ENCODE measurements at places on chromosomes 4 and X.

DNA sequence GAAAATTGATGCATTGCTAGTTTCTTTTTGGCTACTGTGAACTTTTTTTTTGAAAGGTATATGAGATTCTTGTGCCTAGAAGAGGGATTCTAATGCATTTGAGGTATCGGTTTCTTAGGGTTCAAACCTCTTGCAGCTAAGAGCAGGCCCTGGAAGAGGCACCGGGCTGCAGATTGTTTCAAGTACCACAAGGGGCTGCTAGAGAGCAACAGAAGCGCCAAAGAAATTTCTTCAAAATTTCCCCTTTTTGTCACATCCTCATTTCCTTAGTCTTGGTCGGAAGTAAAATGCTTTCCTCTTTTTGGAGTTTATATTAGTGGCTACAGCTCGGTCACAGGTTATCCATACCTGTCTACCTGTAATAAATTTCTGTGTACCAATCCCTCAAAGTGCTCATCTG lies 89.8 kb downstream of the PDGFRA start:
- DNase-seq, result no peak

GRCh38 chrX:148380650-148381561 lies 119.5 kb upstream of the AFF2 start:
- no peak for DNase-seq

GRCh38 chrX:7225338-7225737 lies 77.4 kb upstream of the PUDP start:
- no peak for DNase-seq

- no peak for DNase-seq
Measured at GRCh38 chr4:148292686-148293085, 149.5 kb downstream of the NR3C2 start.

DNA sequence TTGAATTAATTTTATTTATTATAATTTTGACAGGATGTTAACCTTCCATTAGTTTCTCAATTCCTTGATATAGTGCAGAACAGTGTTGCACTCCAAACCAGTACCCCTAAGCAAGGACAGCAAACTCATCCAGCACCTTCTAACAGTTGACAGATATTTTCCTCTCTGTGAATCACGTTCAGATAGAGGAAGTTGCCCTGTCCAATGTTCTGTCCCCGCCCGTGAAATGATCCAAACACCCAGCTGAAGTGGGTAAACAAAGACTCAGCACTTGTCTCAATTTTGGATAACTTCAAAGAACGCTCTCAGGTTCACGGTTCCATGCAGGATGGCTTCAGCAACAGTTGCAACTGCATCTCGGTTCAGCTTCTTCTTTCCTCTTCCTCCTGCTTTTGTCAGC lies 1240.0 kb upstream of the ADGRL3 start:
- no peak for DNase-seq
